ENCODE measurements at places on chromosomes 5 and 9.

DNA sequence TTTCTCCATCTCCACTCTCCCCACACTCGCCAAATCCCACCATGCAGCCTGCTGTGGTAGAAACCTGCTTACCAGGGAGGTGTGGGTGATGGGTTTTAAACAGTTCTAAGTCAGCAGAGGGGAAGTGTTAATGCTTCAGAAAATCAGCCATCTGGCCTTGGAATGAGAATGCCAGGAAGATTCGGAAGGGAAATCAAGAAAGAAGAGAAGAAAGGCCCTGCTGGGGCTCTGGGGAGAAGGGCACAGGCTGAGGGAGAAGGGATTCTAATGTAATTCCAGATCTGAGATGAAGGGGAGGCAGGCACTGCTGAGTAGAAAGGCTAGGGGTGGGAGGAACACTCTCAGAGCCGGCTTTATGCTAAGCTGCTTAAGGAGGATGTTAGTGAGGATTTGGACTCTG is 434.7 kb upstream of the DMAC1 start:
- DNase-seq, result no peak

DNA sequence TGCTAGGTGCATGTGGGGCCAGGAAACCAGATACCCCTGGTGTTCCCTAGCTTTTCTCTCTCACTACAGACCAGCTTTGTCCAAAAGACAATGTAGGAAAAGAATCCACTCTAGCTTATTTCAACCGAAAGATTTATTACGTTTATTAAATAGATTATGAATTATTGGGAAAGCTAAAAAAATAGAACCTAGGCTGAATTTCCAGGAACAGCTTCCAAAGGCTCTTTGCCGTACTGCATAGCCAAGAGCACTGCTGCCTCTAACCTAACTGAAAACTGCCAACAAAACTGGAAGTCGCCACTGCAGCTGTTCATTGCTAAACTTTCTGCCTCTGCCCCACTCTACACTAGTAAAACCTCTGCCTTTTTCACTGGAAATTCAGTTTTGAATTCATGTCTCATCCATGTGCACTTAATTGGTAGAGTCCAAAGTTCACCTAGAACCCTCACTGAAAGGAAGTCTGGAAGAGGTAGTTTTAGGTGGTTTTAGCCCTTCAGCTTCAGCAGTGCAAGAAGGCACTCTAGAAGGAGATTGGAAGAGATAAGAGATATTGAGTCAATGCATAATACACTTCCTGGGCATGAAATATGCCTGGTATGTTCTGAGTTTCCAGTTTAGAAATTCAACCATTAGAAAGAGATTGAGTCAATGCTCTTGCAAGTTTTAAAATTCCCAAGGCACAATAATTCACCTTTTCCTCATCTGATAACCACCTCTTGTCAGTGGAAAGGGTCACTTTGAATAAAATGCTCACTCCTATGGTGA is 927.9 kb downstream of the MAT2B start:
- DNase-seq, result no peak

- no peak for DNase-seq
Measured at GRCh38 chr5:171226096-171226754, 82.8 kb upstream of the TLX3 start.

DNA sequence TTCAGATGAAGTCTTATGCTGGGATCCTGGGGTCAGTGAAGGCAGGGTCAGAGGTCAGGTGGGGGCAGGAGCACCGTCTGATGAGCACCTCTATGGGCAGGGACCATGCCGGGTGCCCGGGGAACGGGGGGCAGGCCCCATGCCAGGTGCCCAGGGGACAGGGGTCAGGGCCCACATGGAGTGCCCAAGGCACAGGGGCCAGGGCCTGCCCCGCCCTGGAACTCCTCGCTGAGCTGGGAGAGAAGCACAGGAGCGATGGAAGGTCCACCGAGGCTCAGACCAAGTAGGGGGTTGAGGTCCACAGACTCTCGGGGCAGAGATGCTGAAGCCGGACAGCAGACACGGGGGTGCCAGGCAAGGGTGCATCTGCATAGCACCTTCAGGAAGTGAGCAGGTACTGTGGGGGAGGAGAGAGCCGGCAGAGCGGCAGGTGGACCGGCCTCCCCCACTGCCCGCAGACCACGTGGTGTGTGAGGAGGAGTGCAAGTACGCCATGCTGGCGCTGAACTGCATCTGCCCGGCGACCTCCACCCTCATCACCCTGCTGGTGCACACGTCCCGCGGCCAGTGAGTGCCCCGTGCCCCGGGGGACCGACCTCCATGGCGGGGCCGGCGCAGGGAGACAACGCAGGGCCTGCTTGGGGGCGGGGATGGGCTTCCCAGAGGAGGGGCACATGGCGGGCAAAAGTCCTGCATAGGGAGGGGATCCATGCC is 67.7 kb downstream of the KCNT1 start:
- DNase-seq, result no peak

- peak; percentile 39 for DNase-seq
Measured at GRCh38 chr9:18343784-18344183, 130.2 kb upstream of the ADAMTSL1 start.

- no peak for DNase-seq
Measured at GRCh38 chr5:180649297-180650039, at the start of gene FLT4. Gene FLT4, minus strand, starts transcription at chr5:180649600. Its CDS starts 55 bp downstream, at chr5:180649545.

DNA sequence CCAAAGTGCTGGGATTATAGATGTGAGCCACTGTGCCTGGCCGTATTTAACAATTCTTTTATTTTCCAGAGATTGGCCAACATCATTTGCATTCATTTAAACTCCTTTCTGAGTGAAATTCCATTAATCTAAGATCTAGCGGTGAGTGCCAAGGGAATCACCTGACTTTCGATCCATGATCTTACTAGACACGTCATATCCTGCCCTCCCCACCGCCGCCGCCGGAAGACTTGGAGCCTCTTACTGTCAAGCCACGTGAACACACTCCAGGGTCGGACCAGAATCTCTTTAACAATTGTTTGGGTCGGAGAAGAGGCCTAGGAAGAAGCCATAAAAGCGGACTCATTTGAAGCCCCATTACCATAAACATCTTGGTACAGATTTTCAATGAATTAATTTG is 12.9 kb downstream of the INPP5E start:
- no peak for DNase-seq

Data from MCF 10A (cell line).